Naive thymus-derived CD4-positive, alpha-beta T cell (primary cell): ENCODE measurements at places on chromosomes 5 and 9.

GRCh38 chr9:26243726-26244125 lies 565.5 kb upstream of the TUSC1 start:
- H3K4me3 ChIP-seq, result no peak overlapping the region
- H3K4me1 ChIP-seq, result no peaks in the 10 kb centered on the region
- DNase-seq, result no peak
- H3K27me3 ChIP-seq, result no peaks in the 10 kb centered on the region

GRCh38 chr5:141101059-141101458 lies 786 bp downstream of the PCDHB3 start:
- H3K27ac ChIP-seq, result no peak overlapping the region
- peaks cover 3% of the 10 kb centered on the region for H3K27me3 ChIP-seq
- no peak for DNase-seq
- no peaks in the 10 kb centered on the region for H3K36me3 ChIP-seq
- H3K4me3 ChIP-seq, result no peak overlapping the region

DNA sequence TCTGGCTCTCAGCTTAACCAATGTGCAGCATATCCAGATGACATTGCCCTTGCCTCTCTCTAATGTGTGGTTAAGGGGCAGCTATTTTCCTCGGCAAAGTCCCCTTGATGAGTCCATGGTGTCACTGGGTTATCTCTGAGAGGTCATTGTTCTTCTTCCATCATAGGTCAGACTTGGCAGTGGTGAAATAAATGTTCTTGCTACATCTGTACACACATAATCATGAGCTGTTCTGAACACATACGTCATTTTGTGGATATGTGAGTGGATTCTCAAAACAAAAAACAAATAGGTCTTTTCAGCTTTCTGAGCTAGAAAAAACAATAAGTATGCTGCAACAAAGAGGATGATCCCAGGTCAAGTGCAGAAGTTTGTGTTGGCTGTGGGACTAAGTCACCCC lies 134.7 kb upstream of the PTPN3 start:
- no peaks in the 10 kb centered on the region for H3K27me3 ChIP-seq
- H3K27ac ChIP-seq, result no peak overlapping the region
- no peak for DNase-seq

- H3K4me3 ChIP-seq, result no peak overlapping the region
- H3K27ac ChIP-seq, result no peak overlapping the region
- H3K36me3 ChIP-seq, result no peaks in the 10 kb centered on the region
- DNase-seq, result no peak
- H3K27me3 ChIP-seq, result no peaks in the 10 kb centered on the region
- H3K4me1 ChIP-seq, result no peaks in the 10 kb centered on the region
Observed at GRCh38 chr9:126561582-126561981, 52.1 kb upstream of the LMX1B start.
